ENCODE measurements at places on chromosomes 1 and 21.

DNA sequence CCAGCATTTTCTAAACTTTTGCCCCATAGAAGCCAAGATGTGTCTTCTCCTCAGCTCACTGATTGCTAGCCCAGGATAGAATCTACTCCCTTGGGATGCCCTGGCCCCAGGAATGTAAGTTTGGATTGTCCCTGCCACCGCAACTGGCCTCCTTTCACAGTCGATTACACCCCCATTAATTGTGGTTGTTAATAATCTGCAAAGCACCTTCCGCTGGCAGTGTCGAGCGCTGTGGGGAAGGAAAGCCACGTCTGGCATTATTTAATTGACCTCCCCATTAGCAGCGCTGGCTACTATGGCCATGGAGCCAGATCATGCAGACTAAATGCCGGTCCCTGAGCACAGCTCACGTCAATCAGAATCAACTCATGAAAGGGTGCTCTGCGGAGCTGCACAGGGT is 597.3 kb upstream of the PLXNA2 start:
- DNase-seq: no peak

GRCh38 chr1:53023546-53023945 is 38.5 kb upstream of the PODN start:
- DNase-seq: no peak

- DNase-seq: no peak
Observed at GRCh38 chr1:173424143-173424542, 53.0 kb upstream of the PRDX6 start.

DNA sequence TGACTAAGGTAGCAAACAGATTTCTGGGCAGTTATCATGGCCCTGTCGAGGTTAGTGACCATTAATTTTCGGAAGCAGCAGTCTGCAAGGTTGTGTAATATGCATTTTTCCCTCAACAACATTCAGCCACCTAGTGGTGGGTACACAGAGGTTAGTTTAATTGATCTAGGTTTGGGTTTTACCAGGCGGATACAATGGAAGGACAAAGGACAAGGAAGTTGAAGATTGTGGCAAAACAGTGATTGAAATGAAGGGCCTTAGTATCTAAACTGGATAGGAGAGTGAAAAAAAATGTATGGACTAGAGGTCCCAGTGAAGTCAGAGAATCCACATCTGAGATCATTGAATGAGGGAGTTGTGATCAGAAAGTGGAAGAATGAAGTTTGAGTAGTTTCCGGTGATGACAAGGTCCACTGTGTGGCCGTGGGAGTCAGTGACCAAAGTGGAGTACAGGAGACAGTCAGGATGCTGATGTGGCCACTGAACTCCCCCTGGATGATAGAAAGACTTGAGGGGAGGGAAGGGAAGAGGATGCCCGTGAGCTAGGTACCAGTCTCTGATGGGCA is 2.8 kb downstream of the ARMH1 start:
- DNase-seq: peak; percentile 52

DNA sequence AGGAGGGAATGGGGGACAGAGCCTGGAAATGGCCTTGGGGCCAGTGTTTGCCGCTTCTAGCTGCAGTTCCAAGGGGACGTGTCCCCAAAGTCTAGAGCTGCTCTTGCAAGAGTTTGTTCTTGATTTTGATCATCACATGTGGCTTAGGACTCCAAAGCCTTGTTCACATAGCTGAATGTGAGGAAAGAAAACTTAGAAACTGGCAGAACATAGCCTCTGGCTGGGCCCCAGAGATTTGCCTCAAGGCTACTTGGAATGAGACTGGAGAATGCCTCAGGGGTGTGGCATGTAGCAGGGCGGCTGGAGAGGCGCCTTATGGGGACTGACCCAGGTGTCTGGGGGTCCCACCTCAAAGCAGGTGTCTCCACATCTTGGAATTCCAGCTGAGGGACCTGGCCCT is 2.3 kb downstream of the PDXK start:
- DNase-seq: no peak

DNA sequence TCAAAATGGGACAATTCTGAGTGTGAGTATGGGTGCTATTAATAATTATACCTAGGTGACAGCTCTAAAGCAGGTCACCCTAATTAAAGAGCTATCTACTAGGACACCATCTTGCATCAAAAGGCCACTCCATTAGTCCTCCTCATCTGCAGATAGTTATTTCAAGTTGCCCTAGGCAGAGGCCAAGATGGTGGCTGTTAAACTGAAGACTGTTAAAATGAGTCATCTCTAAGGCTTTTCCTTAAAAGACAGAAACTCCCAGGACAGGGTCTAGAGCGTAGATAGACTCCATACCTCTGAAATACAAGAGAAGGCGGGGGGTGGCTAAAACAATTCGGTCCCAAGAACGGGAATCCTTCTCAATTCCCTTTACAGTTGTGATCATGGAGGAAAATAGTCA is 4.5 kb upstream of the ZNF697 start:
- DNase-seq: no peak

DNA sequence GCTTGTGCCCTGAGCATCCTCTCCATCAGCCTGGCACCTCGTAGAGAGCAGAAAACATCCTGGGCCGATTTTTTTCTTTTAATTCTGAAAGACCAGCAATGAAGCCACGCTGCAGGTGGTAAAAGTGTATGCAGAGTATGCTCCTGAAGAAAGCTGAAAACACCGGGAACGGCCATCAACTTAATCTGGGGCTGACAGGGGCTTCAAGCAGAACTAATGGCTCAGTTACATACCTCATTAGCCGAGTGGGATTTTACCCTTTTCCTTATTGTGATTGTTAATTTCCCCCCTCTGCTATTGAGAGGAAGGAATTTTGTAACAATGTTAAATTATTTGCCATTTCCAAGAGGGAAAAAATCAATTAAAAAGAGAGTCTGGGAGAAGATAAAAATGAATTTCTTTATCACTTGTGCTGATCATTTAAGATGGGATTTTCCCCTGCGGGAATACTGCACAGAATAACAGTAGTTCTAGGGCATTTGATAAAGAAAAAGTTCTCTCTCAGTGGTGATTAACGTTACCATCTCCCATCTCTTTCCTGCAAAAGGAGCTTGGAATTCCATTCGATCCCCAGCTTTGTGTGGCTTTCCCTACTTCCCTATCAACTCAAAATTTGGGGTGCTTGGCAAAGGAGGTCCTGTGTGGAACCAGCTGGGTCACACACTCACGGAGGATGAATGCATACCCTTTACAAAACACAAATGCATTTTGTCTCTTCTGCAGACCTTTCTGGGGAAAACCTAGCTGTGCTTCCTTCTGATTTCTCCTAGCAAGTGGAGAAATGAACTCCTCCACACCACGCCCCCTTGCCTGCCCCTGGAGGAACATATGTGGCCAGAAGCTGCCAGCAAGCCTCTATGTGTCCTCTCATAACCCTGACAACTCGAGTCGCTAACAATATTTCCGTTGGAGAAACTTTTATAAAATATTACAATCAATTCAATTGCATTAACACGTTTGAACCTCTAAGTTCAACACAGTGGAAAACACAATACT is 70.9 kb downstream of the RRAGC start:
- no peak for DNase-seq

GRCh38 chr21:36028127-36029069 is 31.9 kb downstream of the SETD4 start:
- DNase-seq: peak; percentile 91

Data from iPS-NIHi11 (cell line).